A549 treated with ZK216348 at 1 μM for 4 hours (cell line): ENCODE measurements at places on chromosomes 6 and 20. TPM values are rescaled to one million over a fixed set of nuclear protein-coding genes. Genes with fewer than 3 reads are reported as not detected.

FRK gene
- total RNA-seq = 0.93 to 1.7 TPM (median 1.3 TPM) in 5 replicates

RAB22A gene
- total RNA-seq = 6.8 to 12.6 TPM (median 10.0 TPM) in 5 replicates

LCA5 gene
- 0.25 to 1.3 TPM (median 1.0 TPM) in 5 replicates for total RNA-seq

NFKBIL1 gene
- 5.9 to 13.0 TPM (median 12.5 TPM) in 5 replicates for total RNA-seq

MYH7B gene
- total RNA-seq = 0.13 to 0.25 TPM (median 0.18 TPM) in 3 of 5 replicates, not detected in the others

TAB2 gene
- total RNA-seq = 20.0 to 32.3 TPM (median 26.5 TPM) in 5 replicates

IL17A gene
- not detected in 5 replicates for total RNA-seq

RNF182 gene
- total RNA-seq = 2.3 to 3.4 TPM (median 3.1 TPM) in 5 replicates

CGAS gene
- total RNA-seq = 4.4 to 5.4 TPM (median 5.0 TPM) in 5 replicates
